ENCODE measurements at places on chromosomes 7 and 10.

- no peak for DNase-seq
Observed at GRCh38 chr10:9636216-9636615, 1381.5 kb upstream of the CELF2 start.

DNA sequence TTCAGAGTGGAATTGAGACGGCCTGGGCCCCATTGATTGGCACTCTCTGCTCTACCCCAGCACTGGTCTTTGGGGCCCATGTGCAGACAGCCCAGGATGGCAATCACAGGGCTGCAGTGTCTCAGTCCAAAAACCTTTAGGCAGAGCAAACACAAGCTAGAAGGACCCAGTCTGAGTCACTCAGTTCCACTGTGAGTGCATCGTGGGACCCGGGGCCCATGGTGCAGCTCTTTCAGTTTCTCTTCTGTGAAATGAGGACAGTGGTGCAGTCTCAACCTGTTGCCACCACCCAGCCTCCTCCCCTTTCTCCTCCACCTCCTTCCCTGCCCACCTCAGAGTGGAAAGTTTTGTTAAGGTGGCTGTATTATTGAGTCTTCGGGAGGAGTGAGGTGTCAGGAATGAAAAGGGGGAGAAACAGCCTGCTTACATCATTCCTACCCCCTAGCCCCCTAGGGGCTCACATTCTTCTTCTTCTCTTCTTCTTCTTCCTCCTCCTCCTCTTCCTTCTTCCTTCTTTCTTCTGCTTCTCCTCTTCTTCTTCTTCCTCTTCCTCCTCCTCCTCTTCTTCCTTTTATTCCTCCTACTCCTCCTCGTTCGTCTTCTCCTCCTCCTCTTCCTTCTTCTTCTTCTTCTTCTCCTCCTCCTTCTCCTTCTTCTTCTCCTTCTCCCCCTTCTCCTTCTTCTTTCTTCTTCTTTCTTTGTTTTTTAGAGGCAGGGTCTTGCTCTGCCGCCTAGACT, 19.5 kb upstream of the CARD11 start:
- no peak for DNase-seq

- no peak for DNase-seq
Observed at GRCh38 chr10:96290368-96291133, 13.7 kb upstream of the DNTT start.

GRCh38 chr7:37285706-37286453, 162.8 kb downstream of the ELMO1 start:
- no peak for DNase-seq

- DNase-seq: no peak
Observed at GRCh38 chr7:52719677-52720076, 315.8 kb upstream of the POM121L12 start.

- DNase-seq: no peak
Observed at GRCh38 chr10:128614016-128614605, 487.9 kb upstream of the MKI67 start.

GRCh38 chr7:29765490-29765889, 40.8 kb upstream of the WIPF3 start:
- no peak for DNase-seq

GRCh38 chr7:95520136-95520535, 34.4 kb downstream of the ASB4 start:
- no peak for DNase-seq
